ENCODE measurements at places on chromosomes 7 and 10. TPM values are rescaled to one million over a fixed set of nuclear protein-coding genes. Genes with fewer than 3 reads are reported as not detected.
A peak's percentile ranks its signal among the peaks of the same experiment; 100 is the strongest.

DNA sequence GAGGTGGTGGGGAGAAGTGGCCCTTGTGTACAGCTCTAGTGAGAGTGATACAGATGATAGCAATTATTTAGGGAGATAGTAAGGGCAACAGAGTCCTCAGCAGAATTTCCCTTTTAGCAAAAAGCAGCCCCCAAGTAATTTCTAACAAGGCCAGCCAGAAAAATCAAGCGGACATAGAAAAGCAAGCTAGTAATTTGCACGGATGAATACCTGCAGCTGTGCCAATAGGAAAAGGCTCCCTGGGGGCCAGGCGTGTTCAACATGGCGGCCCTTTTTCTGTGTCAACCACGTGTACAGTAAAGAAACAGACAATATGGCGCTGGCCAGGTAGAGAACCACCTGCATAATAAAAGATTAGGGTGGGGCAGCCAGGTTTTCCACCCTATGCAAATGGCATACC, 7.4 kb downstream of the MCM10 start:
- DNase-seq: no peak

GRCh38 chr7:101114492-101114891, 12.4 kb upstream of the SERPINE1 start:
- DNase-seq: peak; percentile 80

DNA sequence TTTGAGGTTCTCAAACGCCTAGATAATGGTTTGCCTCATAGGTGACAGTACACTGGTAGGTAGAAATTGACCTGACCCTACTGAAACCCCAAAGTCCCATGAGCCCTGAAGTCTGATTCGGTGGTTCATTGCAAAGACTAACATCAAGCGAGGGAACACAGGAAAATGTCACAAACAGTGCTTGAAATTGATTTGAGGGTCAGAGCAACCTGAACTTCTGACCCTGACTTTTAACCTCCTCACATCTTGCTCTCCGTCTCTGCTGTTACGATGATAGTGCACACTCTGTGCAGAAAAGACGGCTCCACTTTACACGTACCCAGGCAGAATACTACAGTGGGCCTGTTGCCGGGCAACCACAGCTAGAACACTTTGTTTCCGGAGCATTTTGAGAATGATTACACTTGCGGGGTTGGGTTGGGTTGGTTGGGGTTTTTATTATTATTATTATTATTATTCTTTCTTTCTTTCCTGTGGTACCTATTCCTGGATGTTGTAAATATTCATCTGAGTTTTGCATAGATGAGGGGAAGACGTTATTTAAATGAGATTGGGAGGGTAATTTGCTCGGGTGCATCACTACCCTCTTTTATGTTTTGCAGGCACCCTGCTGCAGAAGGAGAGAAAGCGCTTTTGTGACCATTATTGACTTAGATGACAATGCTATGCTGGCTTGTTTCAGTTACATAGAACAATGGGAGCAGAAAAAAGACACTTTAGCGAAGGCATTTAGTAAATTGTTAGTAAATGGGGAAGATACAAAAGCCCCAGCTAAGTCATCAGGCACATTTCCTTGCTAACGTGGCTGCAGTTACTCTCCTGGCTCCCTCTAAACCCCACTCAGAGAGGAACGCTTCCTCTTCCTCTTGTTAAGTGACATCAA, 438.1 kb upstream of the NRP1 start:
- no peak for DNase-seq

DNA sequence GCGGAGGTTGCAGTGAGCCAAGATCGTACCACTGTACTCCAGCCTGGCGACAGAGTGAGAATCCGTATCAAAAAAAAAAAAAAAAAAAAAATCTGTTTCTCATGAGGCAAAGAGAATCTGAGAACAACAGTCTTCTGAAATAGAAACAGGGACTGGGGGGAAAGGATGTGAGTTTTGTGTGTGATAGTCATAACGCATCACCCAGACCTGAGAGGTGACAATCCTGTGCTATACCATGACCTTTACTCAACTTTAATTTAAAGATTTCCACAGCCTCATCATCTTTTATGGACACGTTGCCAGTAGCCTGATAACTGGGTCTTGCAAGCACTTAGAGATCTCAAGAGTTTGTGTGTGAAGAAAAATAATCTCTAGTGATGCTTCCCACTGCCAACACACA, 2.3 kb downstream of the ATXN7L1 start:
- DNase-seq: no peak

Gene OR6B1
- not detected for total RNA-seq

Gene UTF1
- not detected for total RNA-seq

DNA sequence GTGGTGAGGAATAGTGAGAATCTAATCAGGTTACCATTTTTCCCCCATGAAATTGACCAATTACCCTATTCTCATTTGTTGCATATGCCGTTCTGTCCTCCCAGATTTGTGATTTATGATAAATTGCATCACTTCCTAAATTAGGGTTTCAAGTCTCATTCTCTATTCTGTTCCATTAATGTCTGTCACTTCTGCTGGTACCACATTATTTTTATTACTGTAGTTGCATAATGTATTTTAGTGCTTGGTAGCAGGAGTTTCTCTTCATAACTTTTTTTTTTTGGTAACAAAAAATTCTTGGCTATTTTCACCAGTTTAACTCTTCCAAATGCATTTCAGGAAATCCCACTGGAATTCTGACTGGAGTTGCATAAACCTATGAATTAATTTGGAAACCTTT, 44.0 kb upstream of the FAM133B start:
- no peak for DNase-seq

- peak; percentile 89 for DNase-seq
Observed at GRCh38 chr7:116500078-116500853, 728 bp downstream of the CAV2 start.

DNA sequence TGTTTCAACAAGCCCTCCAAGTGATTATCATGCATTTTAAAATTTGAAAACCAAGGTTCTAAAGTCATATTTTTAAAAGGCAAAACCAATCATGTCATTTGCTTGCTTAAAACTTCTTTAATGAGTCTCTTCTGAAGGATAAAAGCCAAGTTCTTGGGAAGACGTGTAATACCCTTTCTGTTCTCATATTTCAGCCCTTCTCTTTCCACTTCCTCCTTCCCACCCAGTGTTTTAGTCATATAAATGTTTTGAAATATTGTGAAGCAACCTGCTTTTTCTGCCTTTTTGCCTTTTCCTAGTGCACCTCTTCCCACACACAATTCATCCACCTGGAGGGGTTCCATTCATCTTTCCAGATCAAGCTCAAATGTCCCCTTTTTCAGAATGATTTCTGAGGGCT, 211.1 kb upstream of the LRRTM3 start:
- DNase-seq: no peak

DNA sequence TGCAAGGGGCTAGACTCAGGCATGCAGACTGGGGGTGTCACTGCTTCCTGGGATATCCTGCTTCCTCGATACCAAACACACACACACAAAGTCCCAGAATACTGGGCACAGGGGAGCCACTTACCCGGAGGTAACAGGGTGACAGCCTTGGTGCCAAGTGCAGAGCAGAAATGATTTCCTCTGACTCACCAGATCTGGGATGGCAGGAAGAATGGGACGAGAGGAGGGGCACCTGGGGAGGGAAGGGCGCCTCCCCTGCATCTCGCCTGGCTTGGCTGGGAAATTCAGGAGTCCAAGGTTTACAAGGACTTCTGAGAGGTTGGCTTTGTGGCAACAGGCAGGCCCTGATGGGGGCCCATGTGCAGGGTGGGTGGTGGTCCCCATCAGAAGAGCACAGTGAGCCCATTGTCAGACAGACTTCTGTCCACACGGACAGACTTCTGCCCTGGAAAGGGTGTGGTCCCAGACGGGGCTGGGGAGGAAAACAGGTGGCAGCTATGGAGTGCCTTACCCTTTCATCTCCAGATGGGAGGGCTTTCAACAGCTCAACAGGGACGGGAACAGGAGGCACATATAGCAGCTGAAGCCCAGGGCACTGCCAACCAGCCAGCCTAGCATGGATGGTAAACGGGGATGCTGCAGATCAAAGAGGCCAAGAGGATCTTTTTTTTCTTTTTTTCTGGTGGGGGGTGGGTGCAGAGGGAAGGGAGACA, 9.7 kb upstream of the CCL24 start:
- peak; percentile 33 for DNase-seq

Gene SLC16A9
- total RNA-seq: 11.7 TPM

- DNase-seq: no peak
Observed at GRCh38 chr10:82171899-82172298, 296.9 kb downstream of the NRG3 start.

- no peak for DNase-seq
Observed at GRCh38 chr10:126475074-126475691, 86.9 kb upstream of the ADAM12 start.

DNA sequence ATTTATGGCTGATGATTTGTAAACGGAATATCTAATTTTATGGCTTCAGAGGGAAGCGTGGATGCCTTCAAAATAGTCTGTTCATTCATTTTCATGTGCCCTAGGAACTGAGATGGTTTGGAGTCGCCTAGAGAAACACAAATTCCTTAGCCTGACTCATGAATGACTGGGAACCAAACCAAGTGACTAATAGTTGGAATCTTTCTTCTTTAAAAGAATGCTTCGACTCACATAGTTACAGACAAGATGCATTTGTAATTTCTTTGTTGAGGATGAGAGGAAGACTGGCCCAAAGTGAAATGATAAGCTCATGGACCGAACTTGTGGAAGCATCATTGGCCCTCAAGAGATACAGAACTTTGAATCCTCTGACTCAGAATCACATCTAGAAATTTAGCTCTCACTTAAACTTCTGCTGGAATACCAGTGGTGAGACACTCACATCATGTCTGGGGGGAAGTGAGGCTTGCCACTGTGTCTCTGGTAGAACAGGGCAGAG, 1107.2 kb downstream of the NRG3 start:
- peak; percentile 3 for DNase-seq

DNA sequence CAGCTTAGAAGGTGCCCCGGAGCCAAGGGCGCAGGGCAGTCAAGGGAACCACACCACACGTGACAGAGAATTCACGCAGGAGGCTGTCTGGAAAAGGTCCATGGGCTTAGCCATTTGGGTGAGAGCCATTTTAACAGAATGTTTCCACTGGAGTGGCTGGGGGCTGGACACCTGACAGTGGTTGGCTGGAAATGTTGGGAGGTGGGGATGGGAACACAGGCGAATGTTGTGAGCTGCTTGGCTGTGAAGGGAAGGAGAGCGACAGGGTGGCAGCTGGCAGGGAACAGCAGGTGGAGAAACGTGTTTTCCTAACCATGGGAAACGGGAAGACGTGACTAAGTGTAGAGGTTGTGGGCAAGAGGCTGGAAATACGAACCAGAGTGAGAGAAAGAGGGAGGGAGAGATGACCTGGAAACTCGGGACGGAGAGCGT, 100.5 kb upstream of the ZNF32 start:
- no peak for DNase-seq

DNA sequence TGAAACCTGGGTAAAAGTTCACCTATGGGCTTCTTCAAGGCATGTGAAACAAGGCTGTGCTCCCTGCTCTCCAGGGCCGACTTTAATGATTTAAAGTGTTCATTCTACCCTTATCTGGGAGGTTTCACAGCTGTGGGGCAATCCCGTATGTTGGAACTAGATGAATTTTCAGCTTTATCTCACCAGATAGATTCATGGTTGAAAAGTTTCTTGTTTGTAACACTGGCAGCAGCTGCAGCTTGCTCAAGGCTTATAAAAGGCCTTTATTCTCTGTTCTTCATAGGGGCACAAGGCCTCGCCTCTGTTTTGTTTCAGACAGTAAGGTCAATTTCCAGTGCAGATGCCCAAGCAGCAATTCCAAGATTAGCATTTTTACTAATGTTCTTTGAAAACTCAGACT, 70.4 kb upstream of the DNAJB12 start:
- no peak for DNase-seq
